ENCODE measurements at places on chromosomes 2 and 18.

- no peak for DNase-seq
Measured at GRCh38 chr2:41791523-41791922, 256.3 kb upstream of the PKDCC start.

DNA sequence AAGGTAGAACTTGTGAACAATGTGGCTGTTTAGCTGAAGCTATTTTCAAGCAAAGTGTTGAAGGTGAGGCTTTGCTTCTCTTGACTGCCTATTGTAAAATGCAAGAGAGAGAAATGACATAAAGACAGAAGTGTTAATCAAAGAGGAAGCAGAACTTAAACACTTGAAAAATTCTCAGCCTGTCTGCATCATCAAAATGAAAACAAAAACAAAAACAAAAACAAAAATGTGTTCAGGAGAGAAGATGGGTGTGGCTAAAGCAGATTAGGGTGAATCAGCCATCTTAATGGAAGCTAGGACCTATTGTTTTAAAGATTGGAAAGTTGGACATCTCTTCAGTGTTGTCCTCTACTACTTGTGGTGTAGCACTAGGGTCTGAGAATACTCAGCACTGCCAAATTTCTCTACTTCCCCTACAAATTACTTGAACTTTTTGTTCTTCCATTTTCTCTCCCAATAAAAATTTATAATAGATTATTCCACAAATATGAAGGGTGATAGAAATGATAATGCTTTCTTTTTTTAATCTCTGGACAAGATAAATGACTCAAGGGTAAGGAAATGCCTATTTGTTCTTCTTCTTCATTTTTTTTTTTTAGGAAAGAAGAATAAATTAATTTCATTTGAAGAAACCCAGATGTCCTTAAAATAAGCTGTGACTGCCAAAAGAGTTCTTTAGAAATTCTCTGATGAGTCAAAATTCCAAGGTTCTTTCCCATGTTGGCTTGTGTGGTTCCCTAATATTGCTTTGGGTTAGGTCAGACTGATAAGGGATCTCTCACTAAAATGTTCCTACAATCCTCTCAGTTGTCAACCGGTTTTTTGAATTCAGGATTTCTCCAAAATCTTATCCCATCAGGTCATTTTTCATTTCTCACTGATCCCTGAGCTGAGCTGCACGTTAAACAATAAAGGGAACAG lies 571.2 kb upstream of the ZEB2 start:
- DNase-seq, result no peak

DNA sequence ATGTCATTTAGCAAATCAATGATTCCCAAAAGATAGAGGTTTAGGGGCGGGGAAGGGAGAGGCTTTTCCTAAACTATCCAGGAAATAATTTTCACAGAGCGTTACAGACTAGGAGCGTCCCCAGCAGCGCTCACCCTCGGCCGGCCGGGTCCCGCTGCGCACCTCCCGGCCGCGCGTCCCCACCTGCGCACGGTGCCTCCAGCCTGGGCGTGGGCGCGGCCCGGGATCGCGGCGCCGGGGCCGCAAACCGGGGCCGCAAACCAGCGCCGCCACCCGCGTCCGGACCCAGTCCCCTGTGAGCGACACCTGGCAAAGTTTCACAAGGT lies 684 bp upstream of the ZCCHC2 start:
- no peak for DNase-seq

DNA sequence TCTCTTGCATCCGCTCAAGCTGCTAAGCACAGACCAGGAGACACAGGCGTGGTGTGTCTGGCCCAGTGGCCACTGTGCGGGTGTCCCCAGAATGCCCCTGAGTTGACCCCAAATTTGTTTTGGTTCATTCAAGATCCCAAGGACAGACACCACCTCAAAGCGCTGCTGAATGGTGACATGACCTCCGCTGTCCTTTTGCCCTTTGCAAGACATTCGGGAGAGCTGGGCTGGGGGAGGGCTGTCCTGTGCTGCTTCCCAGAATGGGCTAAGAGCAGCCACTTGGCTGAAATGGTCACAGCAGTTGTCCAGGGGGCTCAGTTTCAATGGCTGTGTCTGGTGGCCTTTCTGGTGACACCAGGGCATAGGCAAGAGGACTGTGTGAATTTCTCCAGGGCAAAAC lies 84.1 kb downstream of the SMIM21 start:
- DNase-seq, result no peak

GRCh38 chr2:137525641-137526190 lies 438.6 kb upstream of the HNMT start:
- DNase-seq, result no peak

DNA sequence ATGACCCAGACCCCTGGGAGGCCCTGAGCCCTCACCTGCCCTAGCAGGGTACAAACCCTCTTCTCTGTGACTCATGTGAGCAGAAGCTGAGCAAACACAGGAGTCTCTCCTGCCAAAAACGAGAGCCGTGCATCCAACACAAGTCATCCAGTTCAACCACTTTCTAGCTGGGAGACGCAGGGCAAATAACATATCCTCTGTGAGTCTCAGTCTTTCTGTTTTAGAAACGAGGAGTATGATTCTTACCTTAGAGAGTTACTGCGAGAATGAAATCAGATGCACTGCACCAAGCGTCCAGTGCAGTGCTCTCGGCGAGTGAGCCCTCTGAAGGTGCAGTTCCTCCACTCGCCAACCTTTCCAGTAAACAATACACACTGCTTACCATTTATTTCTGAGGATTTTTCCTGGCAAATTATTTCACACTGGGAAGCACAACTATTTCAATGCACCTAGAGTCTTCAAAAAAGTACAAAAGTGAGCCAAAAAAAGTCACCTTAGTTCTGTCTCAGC lies 331.8 kb upstream of the MYT1L start:
- DNase-seq, result no peak

- no peak for DNase-seq
Measured at GRCh38 chr18:10546557-10547300, 20.9 kb downstream of the NAPG start.

All from naive B cell (primary cell).